ENCODE measurements at places on chromosomes 6 and 20.
A peak's percentile ranks its signal among the peaks of the same experiment; 100 is the strongest.

- no peak for DNase-seq
Observed at GRCh38 chr20:53292347-53292746, 301.3 kb downstream of the ZNF217 start.

DNA sequence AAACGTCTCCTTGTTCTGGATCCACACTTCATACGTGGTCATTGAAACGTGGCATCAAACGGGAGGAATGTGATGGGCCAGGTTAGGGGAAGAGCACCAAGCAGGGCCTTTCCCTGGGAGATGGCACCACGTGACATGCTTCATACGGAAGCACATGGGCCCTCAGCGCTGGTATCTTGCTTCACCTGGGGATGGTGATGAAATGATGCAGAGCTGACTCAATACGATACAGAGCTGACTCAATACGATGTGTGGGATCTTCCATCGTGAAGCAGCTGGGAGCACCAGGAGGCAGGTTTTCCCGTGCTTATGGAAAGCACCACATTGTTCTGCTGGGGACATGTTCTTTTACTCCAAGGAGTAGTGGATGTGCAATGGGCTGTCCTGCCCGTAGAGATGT lies 22.5 kb upstream of the TAGAP start:
- no peak for DNase-seq

DNA sequence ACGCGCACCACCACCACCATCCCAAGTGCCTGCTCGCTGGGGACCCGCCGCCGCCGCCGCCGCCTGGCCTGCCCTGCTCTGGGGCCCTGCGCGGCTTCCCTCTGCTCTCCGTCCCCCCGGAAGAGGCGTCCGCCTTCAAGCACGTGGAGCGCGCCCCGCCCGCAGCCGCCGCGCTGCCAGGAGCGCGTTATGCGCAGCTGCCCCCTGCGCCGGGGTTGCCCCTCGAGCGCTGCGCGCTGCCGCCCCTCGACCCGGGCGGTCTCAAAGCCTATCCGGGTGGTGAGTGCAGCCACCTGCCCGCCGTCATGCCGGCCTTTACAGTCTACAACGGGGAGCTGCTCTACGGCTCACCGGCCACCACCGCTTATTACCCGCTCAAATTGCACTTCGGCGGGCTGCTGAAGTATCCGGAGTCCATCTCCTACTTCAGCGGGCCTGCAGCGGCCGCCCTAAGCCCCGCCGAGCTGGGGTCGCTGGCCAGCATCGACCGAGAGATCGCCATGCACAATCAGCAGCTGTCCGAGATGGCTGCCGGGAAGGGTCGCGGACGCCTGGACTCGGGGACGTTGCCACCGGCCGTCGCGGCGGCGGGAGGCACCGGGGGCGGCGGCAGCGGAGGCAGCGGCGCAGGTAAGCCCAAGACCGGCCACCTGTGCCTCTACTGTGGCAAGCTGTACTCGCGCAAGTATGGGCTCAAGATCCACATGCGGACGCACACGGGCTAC lies 7.2 kb downstream of the PRDM13 start:
- no peak for DNase-seq

GRCh38 chr6:6091608-6092002 lies 84.9 kb upstream of the NRN1 start:
- DNase-seq: no peak

- peak; percentile 14 for DNase-seq
Observed at GRCh38 chr6:166779963-166780683, 153.1 kb upstream of the RPS6KA2 start.

Data from stimulated activated CD4-positive, alpha-beta T cell treated with anti-CD3 and anti-CD28 coated beads, Interleukin-2, amount 100 ng/mL, for 24 hours (primary cell).